A172 (cell line): ENCODE measurements at places on chromosomes 2 and 18.

- no peak for DNase-seq
Observed at GRCh38 chr2:222663479-222663878, 7.6 kb upstream of the FARSB start.

DNA sequence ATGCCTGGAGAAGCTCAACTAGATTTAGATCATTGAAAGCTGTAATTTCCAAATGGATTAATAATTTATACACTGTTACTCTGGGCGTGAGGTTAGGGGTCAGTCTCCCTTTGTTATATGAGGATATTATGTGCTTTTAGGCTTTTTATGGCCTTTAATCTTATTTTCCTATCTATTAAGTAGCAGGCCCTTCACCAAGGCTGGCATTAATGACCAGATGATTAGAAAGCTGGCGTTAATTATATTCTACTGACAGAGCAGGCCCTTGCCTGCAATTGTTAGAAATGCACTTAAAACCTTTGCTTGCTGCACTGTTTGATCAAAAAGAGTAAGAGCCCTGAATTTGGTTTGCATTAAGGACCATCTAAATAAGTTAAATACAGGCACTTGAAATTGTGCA is 75.3 kb downstream of the EPAS1 start:
- DNase-seq, result no peak

DNA sequence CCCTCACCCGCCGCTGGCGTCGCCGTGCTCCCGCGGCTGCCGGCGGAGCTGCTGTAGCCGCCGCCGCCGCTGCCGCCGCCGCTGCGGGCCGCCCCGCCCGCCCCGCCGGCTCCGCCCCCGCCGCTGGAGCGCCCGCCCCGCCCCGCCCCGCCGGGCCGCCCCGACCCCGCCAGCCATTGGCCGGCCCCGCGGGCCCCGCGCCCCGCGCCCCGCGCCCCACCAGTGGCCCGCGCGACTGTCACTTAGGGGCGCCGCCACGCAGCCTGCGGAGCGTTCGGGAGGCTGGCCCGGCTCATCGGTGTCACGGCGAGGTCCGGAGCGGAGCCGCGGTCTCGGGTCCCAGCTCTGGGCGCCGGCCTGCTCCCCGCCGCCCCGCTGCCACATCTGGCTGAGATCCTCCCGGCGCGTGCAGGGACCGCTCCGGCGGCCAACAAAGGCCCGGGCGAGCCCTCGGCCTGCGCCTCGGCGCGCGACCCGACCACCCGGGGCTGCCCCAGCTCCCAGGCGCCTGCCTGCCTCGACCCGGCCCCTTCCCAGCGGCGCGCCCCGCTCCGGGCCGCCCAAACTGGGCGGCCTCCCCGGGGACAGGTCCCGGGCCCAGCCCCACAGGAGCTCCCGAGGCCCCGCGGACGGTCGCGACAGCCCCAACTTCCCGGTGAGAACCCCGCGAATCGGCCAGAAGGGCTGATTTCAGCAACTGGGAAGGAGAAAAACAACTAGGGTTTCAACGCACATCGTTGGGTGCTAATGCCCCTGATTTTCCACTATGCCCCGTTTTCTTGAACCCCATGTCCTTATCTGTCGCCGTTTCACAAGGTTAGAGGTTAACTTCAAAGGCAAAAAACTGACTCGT is at the start of gene MGAT4A:
TSS of gene MGAT4A (minus strand) at position 92 of the 853 bp plus-strand sequence. CDS start 4,800 bp downstream, outside the sequence.
- peak; percentile 22 for DNase-seq

GRCh38 chr18:48293954-48294898 is 115.0 kb downstream of the ZBTB7C start:
- DNase-seq, result no peak

DNA sequence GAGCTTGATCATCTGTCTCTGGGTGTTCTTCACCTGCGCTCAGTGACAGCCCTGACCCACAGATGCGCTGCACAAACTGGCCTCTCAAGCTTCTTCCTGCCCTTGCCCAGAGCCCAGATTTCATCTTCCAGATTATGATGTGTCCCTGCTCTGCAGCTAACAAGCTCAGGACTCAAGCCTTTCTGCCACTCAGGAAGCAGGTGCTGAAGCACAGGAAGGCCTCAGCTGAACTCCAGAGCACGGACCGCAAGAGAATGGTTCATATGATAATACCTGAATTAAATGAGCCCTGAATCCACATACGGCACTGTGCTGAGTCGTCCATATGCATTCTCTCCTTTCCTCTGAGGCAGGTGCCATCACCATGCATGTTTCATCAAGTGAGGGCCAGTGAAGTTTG is 3.8 kb downstream of the CD207 start:
- no peak for DNase-seq

GRCh38 chr2:23502096-23502495 is 117.1 kb downstream of the KLHL29 start:
- DNase-seq, result no peak

DNA sequence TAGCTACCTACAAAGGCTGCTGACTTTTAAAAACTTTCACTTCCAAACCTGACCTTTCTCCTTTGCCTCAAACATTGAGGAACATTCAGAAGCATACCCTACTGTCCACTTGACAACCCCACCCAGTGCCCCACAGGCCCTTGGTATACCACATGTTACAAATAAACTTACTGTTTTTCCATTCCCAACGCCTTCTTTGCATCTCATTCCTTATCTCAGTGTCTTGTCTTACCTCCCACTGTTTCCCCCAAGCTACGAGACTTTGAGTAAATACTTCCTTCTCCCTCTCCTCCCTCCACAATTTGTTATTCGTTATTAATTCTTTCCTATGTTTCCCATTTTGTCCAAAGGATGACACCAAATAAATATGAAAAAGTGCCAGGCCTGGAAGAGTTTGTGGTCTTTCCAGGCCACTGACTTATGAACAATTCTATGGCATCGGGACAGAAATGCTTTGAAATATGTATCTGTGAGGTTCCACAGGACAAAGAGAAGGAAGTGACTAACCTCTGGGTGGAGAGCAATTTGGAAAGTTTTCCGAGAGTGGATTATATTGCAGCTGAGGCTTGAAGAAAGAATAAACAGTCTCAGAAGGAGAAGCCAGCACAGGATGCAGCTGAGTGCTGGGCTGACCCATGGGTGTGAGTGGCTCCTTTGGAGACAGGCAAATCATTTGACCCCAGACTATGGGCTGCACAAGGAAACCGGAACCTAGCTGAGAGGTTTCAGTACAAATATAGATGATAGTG is 409.0 kb downstream of the LPIN1 start:
- peak; percentile 91 for DNase-seq

DNA sequence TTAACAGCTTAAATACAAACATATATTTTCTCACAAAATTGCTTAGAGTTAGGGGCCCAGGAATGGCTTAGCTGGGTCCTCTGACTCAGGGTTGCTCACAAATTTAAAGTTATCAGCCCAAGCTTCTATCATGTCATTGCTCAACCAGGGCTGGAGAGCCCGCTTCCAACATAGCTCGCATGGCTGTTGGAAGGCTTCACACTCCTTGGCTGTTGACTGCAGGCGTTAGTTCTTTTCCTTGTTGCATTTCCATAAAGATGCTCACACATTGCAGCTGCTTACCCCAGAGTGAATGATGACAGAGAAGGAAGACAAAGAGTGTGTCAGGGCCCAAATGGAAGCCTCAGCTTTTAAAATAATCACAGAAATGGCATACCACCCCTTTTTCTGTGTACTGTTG is 62.9 kb upstream of the TFPI start:
- DNase-seq, result no peak

DNA sequence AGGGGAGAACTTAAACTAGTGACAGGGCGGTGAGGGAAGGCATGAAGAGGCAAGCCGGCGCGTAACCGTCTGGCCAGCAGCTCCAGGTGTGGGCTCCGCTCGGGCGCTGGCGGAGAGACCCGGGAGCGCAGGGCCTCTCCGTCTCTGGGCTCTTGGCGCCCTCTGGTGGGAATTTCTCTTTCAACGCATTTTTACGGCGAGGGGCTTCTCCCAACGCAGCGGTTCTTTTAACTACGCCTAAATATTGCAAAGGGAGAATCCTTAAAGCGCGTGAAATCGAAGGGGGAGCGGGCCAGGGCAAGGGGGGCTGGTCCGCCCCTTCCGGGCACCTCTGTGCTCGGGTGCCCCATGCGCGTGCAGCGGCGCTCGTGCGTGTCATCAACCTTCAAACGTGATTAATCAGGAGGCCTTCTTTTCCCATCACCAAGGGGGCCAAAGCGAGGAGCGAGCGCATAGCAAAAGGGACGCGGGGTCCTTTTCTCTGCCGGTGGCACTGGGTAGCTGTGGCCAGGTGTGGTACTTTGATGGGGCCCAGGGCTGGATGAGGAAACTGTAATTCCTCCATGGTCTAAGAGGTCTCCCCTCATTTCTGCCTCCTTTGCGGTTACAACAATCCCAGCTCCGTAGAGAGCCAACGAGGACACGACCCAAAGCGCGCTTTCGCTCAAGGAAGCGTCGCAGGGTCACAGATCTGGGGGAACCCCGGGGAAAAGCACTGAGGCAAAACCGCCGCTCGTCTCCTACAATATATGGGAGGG is 762 bp upstream of the GAD1 start:
- peak; percentile 69 for DNase-seq

GRCh38 chr2:120287183-120288015 is 34.7 kb downstream of the RALB start:
- DNase-seq, result peak; percentile 81

- peak; percentile 35 for DNase-seq
Observed at GRCh38 chr18:28108814-28109213, 68.1 kb downstream of the CDH2 start.

- no peak for DNase-seq
Observed at GRCh38 chr2:147641651-147642050, 203.2 kb upstream of the ACVR2A start.

- no peak for DNase-seq
Observed at GRCh38 chr2:31476511-31477180, 62.1 kb upstream of the XDH start.

DNA sequence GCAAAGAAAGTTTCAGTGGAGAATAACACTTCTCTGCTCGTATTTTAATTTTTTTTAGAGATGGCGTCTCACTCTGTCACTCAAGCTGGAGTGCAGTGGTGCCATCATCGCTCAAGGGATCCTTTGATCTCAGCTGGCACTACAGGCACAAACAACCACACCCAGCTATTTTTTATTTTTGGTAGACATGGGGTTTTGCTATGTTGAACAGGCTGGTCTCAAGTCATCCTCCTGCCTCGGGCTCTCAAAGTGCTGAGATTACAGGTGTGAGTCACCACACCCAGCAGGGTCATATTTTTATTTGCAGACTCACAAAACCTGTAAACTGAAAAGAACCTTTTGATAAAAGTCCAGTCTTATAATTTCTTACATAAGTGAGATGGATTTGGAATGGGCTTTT is 2.6 kb downstream of the TRAK2 start:
- DNase-seq, result peak; percentile 21

DNA sequence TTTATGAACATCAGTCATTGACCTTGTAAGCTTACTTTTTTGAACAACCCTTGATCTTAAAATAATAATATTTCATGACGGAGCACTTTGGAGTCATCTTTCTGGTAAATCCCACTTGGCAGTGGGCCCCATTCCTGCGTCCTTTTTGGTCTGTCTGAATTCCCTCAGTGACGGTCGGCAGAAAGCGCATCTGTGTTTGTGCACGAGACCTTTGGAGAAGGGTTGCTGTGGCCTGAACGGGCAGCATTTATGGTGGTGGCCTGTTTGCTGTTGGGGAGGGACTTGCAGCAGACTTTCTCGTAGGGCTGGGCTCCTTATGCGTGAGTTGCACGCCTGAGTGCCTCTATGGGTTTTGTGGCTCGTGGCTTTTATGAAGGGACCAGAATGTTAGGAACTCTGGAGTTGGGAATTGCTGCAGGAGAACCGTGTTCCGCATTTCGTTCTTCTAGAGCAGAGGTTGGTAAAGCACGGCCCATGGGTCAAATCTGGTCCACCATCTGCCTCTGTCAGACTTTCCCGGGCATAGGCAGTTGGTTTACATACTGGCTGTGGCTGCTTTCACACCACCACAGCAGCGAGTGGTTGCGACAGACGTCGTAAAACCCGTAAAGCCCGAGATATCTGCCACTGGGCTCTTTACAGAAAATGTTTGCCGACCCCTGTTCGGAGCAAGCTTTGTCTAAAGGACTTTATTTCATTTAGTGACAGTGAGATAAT is 30.8 kb downstream of the LPIN1 start:
- DNase-seq, result no peak

DNA sequence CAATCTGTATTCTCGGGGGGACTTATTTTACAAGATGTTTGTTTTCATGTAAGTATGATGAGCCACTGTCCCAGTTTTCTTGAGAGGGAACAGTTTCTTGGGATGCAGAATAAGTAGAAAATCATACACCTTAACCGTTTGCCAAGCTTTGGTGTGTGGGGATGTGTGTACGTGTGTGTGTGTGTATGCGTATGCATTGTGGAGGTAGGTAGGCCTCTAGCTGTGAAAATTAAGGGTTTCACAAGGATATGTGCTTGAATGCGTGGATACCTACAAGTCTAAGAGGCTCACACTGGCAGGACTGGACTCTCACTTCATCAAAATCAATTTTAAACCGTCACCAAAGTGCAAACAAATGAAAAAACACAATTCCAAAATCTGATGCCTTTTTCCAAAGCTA is 204.2 kb upstream of the RBMS1 start:
- DNase-seq, result no peak

GRCh38 chr2:49226360-49226759 is 72.0 kb upstream of the FSHR start:
- DNase-seq, result no peak

DNA sequence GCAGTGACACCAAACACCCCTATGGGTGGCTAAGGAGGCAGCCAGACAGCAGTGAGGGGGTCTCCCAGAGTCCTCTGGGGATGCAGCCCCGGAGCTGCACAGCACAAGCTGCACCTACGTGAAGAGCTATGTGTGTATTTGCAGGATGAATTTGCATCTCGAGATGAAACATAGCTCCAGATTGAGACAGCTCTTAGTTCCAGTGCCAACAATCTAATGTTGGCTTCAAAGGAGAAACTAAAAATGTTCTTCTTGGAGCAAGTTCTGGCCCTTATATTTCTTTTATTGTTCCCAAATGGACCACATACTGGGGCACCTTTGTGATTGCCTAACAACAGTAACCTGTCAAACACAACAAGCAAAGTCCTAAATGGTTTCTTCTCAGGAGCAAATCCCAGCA is 233.9 kb downstream of the SLC4A3 start:
- no peak for DNase-seq

DNA sequence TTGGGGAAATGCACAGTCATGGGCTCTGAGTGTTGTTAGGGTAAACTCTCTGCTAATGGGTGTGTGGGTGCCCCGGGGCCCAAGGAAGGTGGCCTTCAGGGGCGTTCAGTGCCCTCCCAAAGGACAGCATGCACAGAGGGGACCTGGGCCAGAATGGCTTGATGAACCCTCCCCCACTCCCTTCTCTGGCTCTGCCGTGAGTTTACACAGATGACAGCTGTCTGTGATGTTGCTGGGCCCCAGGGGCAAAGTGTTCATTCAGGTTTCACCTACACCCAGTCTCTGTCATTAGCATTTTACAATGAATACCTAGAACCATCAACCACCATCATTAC is 3.2 kb downstream of the NPPC start:
- no peak for DNase-seq
